Activated CD4-positive, alpha-beta T cell treated with anti-CD3 and anti-CD28 coated beads, Interleukin-2, Interleukin-6, amounts not matched to agents 100 ng/mL and 50 ng/mL, durations not matched to agents 16 hours and 8 hours (primary cell): ENCODE measurements at places on chromosomes 12 and 14.

GRCh38 chr12:55671746-55672145 lies 35.1 kb downstream of the OR10P1 start:
- DNase-seq, result no peak

GRCh38 chr12:92002195-92002649 lies 143.4 kb downstream of the BTG1 start:
- no peak for DNase-seq

GRCh38 chr12:4663971-4664505 lies 15.1 kb downstream of the NDUFA9 start:
- DNase-seq, result no peak

DNA sequence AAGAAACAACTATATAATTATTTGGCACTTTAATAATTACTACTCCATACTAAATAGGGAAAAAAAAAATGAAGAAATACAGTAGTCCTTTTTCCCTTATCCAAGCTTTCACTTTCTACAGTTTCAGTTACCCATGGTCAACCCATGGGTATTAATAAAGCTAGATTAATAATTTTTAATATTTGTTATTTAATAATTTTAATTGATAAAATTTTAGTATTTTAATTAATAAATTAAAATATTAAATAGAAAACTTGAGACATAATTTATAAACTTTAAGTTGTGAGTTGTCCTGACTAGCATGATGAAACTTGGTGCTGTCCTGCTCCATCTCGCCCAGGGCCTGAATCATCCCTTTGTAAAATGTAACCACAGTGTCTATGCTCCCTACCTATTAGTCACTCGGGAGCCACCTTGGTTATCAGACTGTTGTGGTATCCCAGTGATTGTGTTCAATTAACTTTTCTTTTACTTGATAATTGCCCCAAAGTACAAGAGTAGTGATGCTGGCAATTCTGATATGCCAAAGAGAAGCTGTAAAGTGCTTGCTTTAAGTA lies 71.8 kb downstream of the PAWR start:
- no peak for DNase-seq

- no peak for DNase-seq
These were observed 29.1 kb upstream of the HDAC7 start for GRCh38 chr12:47848853-47849252.

DNA sequence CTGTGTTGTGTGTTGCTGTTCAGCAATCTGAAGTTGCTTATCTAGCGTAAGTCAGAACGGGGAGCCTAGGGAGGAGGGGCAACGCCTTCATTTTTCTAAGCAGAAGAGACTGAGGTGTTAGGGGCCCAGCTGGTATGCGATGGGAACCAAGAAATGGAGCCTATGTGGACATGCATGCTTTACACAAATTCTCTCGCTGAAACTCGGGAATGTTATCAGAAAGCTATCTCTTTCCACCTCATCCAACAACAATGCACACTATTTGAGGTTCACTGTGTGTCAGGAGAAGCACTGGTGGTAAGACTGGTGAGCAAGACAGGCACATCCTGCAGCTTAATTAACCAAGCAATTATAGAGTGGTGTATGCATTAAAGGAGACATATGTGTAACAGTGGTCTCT lies 89.7 kb downstream of the NRXN3 start:
- DNase-seq, result no peak

GRCh38 chr12:66296176-66296683 lies 6.1 kb upstream of the HELB start:
- DNase-seq, result no peak

DNA sequence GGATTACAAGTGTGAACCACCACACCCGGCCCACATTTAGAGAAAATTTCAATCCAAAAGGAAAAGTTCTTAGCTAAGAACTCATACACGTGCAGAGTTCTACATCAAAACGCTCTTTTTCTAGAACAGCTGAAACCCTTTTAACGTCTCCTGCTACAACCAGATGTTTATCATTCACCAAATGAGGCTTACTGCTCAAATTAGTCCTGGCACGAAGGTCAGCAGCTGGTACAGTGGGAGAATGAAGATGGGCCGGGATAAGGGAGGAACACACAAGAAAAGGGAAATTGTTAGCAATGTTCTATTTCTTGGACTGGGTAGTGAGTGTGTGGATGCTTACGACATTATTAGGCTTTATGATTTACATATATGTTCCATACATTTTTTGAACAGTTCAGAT lies 37.2 kb downstream of the PRKAB1 start:
- DNase-seq, result no peak

- no peak for DNase-seq
These were observed 452.5 kb downstream of the FUT8 start for GRCh38 chr14:65864984-65865383.
